GM23248 (cell line): ENCODE measurements at places on chromosomes 4 and X.
A peak's percentile ranks its signal among the peaks of the same experiment; 100 is the strongest.

DNA sequence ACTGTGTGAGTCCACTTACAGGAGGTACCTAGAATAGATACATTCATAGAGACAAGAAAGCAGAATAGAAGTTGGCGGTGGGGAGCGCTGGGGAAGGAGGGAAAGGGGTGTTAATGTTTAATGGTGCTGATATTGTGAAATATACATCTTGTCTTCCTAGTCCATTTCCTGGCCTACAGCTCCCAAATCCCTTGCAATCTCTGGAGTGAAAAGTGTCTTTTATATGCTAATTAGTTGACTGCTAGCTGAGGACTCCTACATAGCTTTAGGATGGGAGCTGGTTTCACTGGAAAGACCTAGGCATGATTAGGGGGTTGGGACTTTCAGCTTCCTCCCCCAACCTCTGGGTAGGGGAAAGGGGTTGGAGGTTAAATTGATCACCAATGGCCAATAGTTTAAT lies 36.0 kb downstream of the FUNDC1 start:
- DNase-seq = no peak

DNA sequence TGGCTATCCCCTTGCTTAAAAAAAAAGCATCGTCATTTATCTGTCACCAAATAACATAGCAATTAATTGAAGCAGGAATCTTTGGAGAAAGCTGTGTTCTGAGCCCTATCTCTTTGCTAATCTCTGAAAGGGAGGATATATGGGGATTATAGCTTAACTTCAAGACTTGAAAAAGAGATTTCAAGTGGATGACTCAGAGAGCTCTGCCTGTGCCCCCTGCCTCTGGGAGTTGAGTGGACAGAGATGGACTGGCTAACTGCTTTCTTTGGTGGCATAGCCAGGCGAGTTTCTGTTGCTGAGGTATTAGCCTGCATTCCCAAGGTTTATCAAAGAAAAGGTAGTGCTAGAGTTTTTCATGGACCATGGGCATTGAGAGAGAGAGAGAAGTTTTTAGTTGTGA lies 91.6 kb downstream of the DDIT4L start:
- DNase-seq = no peak

DNA sequence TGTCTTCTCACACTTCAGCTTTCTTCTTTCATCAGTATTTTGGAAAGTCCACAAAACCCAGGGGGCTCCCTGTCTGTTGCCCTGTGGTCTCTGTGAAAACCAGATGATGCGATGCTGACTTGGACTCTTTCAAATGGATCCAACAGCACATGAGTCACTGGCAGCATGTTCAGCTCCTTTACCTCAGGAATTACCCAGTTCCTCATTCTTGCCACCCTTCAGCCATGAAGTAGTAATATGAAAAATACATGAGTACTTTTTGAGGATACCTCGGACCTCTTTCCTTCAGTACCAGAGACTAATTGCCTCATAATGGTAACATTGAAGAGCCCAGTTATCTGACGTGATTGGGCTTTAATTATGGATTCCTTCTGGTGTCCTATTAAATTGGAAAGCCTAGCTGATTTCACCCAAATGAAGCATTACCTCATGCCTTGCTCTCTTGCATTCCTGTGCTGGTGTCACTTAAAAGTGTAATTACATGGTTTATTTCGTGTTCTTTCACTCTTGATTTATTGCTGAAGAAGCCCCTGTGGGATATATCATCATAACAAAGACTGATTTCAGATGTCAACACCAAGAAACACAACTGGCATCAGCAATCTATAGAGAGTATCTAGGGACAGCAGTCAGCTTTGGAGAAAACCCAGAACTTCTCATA lies 63.4 kb downstream of the NFKB1 start:
- DNase-seq = peak; percentile 85

GRCh38 chr4:88802585-88803286 lies 105.1 kb upstream of the NAP1L5 start:
- DNase-seq = peak; percentile 61

DNA sequence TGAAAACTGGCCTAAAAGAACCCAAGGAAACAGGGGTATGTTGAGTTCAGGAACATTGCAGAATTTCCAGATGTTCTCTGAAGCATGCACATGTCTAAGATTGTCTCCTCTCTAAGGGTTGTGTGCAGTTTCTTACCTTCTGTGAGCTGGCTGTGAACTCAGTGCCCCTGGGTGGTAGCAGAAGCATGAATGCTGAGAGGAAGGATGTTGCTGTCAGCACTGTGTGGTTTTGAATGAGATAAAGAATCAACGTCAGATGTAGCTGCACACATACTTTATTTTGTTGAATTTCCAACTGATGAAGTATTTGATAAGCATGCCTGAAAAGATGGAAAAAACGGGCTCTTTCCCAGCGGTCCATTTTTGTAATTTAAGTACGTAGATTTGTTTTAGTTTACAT lies 23.8 kb upstream of the CD38 start:
- peak; percentile 18 for DNase-seq

- no peak for DNase-seq
Measured at GRCh38 chr4:4560642-4561041, 18.8 kb upstream of the STX18 start.

DNA sequence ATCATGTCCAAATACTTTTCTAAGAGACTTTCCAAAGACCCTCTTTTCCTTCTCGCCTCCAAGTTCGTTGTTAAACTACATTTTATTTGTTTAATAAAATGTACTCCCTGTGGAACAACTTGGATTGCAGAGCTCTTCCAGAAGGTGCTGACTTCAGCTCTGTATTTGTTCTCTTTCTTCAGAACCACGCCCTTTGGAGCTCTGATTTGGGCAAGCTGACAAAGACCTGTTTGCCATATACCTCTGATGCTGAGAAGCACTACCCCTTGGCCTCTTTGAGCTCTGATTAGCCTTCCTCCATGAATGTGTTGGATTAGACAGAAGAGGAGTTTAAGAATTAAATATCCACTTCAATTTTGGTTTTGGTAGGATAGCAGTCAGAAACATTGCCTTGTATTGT lies 815.1 kb upstream of the POU3F4 start:
- no peak for DNase-seq

DNA sequence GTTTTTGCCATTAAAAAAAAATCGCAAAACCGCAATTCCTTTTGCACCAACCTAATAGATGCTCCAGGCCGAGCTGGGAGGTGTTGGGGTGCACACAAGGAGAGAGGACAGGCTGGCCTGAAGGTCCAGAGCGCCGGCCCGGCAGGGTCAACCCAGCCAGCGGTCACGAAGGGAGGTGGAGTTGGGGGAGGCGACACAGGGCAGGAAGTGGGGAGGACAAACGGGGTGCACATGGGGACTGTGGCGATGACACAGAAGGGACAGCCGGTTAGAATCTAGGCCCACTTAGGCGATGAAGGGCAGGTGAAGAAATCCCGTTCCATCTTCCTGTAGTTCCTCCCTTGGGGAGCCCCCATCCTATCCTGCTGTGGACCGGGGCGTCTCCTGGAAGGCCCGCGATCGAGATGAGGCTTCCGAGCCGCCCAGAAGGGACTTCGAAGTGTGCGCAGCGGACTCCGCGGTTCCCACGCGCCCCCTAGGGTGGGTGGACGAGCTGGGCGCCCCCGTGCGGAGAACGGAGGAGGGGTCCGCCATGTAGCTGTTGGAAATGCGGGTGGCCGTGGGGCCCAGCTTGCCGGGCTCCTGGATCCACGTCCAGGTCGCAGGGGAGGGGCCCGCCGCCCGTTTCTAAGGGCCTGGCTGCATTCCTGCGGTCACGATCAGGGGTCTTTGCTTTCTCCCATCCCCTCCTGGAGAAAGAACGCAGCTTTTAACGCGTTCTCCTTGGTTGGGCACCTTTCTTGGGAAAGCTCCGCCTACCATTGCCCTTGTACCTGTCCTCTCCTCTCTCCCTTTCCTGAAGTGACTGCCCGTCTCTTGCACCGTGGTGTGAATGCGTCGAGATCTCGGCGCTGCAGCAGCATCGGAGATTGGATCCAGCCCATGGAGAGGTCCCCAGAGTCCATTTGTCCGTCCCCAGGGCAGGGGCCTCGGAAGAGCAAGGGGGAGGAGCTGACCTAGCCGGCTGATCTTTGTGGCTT lies 17.0 kb upstream of the HPF1 start:
- DNase-seq = peak; percentile 16

- DNase-seq = no peak
Measured at GRCh38 chr4:73682508-73682907, 57.9 kb upstream of the CXCL8 start.

DNA sequence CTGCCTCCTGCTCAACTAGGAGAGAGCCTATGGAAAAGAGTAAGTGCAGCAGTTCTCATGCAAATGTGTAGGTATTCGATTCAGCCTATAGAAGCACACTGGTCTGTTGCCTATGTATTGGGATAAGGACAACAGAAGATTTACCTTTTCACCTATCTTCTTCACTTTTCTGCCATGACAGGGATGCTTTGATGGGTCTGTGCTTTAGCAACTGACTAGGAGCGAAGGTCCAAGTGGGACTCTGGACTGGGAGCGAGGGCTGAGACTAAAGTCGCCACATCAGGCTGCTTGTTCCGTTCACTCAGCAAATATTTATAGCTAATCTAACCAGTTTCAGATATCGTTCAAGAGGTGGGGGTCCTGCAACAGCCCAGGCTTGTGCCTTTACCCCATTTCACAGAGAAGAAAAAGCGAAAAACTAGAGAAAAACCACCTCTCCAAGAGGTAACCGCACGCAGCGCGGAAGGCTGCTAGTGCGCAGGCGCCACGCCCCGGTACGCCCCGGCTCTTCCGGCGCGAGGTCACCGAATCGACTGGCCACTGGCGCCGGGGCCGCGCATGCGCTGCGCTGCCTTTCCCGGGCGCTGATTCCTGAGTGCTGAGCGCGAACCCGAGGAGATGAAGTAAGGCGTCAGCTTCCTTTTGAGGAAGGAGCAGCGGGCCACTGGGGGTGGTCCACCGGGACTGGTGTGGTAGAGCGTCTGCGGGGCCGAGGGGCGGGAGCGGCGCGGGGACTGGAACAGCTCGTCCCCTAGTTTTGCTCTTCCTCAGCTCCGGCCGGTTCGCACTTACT lies at the start of gene RBMX2:
Gene RBMX2 (plus strand): TSS at position 573 of the 793 bp plus-strand sequence. CDS start 46 bp downstream, at position 619.
- peak; percentile 84 for DNase-seq

DNA sequence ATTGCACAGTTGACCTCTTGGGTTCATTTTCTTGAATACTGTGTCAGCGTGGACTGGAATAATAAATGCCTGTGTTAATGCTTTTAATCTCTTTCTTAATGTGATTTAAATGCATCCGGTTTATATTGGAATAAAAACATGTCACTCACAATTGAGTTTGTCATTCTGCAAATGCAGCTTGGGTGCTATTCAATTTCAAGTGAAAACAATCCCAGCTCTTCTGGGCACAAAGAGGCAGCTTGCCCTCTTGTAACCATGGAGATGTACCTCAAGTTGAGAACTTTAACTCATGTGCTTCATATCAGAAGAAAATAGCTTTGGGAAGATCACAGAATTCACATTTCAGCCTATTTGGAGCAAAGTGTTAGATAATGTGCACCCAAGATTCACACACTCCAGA lies 355.7 kb upstream of the GNPDA2 start:
- DNase-seq = no peak

- DNase-seq = no peak
Measured at GRCh38 chr4:113083346-113083745, 33.9 kb downstream of the ANK2 start.

GRCh38 chrX:40278340-40279090 lies 180.8 kb upstream of the BCOR start:
- DNase-seq = no peak

DNA sequence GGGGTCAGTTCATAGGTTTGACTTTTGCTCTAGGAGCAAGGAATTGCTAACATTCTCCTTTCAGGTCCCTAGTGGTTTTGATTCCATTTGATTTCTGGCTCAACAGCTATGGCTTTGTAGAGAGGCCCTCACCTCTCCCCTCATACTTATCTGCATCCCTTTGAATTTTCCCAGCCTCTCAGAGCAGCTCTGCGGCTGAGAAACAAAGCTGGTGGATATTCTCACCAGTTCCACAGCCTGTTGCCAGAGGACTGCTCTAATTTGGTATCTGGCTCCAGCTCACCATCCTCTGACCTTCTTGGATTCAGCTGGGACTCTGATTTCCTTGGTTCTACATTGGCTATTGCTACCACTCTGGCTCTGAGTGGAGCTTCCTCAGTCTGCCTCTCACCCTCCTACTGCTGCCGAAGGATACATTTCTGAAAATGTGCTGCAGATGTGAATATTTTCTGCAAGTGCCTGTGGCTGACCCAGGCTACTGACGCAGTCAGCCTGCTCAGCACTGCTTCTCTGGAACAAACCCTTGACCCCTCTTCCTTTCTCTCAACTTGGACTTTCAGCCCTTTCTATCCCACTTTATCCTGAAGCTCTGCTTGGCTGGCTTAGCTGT lies 110.9 kb upstream of the ENPEP start:
- no peak for DNase-seq

DNA sequence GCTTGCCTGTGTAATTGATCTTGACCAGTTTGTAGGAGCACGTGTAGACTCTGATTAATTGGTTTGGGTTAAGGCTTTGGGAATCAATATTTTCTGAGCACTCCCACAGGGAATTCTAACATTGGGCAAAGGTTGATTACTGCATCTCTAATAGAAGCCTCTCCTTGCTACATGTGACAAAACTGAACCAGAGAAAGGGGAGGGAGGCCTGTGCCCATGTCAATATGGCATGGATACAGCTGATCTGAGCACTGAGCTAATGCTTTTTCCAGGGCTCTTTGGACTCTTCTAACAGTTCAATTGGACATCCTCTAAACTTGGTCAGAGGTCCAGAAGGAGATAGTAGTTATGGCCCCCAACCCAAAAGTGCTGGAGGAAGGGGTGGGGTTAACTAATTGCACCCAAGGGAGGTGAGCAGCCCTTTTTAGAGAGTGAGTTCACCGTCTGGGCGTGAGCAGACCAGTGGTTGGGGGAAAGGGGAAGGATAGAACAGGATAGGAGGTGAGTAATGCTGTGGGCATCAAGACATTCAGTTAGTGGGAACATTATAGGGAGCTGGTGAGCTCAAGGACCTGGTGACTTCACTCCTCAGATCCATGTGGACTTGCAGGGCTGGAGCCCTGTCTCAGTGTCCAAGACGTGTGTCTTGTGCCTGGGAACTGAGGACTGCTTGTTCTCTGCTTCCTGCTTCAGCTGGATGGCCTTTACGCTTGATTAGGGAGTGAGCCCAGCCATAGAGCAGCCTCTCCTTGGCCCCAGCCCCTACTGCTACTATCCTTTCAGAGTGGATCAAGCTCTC lies 22.8 kb downstream of the MSN start:
- DNase-seq = peak; percentile 89

DNA sequence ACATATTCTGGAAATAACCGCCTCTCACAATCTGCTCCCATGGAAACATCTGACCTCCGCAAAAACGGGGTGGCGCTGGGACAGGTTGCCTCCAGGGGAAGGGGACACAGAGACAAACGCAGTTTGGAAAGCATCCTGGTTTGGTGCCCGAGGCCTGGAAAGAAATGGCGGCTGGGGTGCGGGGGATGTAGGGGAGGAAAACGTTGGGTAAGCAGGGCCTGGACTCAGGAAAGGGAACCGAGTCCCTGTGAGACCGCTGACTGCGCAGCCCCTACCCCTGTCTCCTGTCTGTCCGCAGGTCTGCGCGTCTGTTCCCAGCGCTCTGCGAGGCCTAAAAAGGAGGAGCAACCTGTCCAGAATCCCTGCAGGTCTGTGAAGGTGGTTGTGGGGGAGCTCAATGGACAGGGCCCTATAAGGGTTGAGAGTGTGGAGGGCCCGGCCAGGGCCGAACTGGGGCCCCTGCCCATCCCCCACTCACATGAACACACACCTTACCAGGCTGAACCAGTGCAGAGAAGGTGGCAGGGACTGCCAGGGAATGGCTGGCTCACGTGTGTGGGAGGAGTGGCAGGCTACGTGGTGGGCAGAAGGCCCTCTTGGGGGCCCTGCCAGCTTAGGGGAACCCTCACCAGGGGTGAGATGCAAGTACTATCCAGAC lies 672 bp downstream of the TCEAL3 start:
- DNase-seq = peak; percentile 34
